CD4-positive, alpha-beta T cell treated with Interleukin-6 for 4 hours (primary cell): ENCODE measurements at places on chromosomes 16 and 17.
A peak's percentile ranks its signal among the peaks of the same experiment; 100 is the strongest.

- no peak for DNase-seq
Observed at GRCh38 chr17:1039511-1040215, 42.7 kb downstream of the TIMM22 start.

DNA sequence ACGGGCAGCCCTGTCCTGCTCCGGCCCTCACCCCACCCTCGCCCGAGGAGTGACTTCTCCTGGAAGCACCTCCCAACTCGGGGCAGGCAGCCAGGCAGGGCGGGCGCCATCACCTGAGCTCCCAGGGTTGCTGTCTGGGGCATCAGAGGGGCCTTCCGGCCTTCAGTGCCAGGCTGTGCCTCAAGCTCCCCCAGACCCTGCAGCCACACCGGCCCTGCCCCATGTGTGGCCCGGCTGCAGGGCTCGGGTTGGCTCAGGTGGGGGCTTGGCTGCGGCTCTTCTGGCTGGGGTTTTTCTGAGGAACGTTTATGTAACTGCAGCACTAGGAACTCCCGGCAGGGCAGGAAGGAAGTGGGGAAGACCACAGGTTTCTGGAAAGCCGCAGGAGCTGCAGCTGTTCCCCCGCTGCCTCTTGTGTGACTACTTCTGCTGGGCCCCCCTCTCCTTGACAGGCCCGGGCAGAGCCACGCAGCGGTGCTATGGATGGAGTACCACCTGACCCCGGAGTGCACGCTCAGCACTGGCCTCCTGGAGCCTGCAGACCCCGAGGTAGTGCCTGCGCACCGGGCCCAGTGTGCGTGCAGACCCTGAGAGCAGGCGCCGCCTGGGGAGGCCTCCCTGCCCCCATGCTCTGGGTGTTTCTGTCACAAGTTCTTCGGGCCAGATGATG lies 45.6 kb downstream of the PRMT7 start:
- DNase-seq = peak; percentile 75

DNA sequence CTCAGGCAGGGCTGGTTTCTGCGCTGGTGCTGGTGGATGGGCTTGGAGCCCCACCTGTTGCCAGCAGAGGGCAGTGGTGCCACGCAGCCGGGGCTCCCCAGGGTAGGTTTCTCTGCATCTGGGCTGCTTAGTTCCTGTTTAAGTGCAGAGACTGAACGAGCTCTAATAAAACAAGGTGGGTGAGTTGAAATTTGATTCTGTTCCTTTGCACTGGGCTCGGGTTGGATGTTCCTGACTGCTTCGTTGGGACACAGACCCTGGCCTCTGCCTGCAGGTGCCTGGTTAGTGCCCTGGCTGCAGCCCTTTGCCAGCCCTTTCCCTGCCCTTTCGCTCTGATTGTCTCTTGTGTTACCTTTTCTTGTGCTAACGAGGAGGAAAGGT lies 30.0 kb downstream of the TBCD start:
- peak; percentile 87 for DNase-seq

GRCh38 chr17:3636908-3637373 lies 381 bp downstream of the CTNS start:
- DNase-seq = no peak

DNA sequence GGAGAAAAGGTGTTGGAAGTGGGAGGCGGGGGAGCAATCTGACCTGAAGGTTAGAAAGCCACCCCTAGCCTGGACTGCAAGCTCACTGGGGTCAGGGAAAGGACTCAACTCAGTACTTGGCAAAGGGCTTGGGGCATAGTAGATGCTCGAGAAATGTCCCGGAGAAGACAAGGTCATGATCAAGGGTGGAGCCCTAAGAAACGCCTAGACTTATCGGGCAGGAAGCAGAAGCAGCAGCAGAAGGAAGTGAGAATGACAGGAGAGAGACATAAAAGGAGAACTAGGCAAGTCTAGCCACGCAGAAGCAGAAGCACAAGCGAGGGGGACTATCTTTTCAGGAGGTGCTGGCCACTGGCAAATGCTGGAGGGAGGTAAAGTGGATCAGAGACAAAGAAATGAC lies 10.2 kb downstream of the COTL1 start:
- peak; percentile 51 for DNase-seq

DNA sequence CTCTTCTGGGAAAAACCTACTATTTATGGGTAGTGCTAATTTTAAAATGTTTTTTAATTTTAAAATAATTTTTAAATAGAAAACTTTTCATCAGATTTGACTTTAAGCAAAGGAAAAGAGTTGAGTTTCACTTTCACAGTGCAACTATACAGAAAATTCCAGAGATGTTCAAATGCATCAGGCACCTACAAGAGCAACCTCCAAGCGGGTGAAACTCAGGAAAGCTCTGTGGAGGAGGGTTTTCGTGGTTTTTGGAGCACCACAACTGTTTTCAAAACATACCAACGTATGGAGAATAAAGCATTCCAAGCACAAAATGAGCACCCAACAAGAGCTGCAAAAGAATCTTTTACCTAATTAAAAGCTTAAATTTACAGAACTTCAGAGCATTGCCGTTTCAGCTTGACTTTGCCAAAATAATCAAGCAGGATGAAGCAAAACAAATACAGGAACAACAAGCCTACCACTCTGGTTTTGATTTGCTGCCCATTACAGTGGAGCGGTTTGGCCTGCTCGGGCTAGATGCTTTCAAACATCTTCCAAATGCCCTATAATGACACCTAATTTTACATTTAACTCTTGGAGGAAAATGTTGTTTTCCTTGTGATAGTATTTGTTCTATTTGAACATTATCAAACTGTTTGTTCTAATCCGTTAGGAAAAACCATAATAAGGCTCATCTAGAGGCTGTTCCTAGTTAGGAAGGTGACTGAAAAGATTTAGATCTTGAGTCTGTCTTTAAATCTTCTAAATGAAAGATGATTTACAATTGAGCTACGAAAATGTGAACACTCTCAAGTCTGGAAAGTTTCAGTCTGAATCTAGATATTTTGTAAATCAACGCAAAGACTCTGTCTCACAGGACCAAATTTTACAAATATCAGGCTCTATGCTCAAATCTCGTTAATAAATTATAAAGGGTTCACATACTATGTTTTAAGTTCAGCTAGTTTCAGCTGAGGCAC lies 34.5 kb downstream of the NACA2 start:
- DNase-seq = no peak

DNA sequence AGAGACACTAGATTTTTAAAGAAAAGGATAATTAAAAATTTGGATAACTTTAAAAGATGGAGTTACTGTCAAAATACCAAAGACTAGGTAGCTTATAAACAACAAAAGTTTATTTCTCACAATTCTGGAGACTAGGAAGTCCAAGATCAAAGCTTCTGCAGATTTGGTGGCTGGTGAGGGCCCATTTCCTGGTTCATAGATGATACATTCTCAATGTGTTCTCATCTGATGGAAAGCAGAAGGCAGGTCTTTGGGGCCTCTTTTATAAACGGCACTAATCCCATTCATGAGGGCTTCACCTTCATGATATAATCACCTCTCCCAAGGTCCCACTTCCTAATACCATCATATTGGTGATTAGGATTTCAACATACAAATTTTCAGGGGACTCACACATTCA lies 33.7 kb downstream of the NLK start:
- peak; percentile 16 for DNase-seq

DNA sequence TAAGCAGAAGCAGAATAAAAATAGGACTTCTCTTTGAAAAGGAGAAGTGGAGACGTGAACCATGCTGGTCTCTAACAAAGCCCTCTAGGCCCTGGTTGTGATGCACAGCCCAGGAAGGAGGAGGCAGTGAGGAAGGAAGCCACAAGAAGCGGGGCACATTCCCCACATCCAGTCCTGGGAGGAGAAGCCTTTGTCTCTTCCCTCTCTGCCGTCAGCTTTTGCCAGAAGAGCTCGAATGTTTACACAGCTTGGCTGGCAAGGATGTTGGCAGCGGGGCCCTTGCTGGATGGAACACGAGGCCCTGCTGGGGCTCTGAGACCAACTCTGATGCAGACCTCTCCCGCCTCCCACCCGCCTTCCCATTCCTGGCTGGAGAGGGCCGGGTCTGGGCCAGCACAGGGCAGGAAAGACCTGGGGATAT lies 91.3 kb downstream of the MAF start:
- DNase-seq = no peak

GRCh38 chr17:65323049-65323448 lies 185.9 kb downstream of the RGS9 start:
- DNase-seq = no peak

DNA sequence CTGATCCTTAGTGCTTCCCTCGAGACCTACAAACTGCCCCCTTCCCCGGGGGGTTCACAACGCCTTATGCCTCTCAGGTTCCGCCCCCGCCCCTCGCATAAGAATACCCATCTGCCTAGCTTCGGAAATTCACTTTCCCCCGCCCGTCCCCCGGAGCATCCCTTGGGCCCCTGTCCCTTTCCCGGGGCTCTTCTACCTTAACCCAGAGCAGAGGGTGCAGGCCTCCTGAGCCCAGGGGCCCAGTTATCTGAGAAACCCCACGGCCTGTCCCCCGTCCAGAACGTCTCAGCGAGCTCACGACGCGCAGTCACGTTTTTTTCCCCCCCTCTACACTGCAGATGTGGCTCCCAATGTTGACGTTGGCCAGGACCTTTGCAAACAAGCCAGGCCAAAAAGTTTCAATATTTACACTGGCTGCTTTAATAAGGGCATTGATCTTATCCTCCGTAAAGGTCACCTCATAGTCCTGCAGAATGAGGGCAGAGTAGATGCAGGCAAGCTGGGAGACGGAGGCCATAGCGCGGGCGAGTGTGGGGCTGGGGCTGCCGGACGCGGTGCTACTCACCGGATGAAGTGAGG lies 1.4 kb upstream of the NBR1 start:
- DNase-seq = no peak

DNA sequence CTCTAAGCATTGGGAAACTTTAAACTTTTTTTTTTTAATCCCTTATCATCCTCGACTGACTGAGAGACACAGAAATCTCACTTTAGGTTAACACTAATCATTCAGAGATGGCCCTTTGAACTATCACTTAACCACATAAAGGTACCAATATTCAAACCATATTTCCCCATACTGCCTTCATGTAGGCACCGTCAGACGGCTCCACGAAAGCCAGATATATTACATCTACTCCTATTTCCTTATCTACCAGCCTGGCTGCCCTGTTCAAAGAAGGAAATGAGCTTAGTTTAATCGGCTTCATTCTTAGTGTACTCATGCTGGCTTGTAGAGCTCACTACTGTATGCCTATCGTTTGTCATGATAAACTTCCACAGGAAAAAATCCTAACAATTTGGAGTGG lies 270.9 kb downstream of the CEP112 start:
- DNase-seq = no peak

DNA sequence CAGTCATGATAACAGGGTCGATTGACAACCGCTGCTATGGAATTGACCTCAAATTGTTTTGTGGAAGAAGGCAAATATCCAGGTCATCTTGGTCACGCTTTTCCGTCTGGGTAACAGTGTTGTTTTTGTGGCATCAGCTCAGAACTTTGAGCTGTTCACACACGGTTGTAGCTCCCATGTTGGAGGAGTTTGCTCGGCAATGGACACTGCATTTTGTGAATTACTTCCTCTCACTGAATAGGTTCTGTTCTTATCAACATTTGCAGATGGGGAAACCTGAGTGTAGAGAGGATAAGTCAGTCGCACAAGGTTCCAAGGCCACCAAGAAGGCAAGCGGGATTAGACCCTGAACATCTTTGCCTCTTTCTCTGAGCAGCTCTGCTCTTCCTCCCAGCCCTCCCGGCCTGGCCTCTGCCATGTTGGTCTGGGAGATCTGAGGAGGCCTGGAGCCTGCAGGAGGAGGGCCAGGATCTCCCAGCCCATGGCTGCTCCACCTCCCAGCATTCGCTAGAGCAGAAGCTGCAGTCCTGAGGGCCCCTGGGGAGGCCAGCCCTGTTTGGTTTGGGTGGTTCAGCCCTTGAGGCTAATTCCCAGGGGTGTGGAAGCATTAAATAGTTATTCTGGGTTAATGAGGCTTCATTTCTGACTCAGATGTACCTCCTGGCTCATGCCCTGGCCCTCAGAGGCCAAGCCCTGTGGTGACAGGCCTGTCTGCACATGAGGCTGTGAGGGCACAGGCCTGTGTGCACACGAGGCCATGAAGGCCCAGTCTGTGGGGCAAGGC lies 154.1 kb upstream of the PLCG2 start:
- no peak for DNase-seq

DNA sequence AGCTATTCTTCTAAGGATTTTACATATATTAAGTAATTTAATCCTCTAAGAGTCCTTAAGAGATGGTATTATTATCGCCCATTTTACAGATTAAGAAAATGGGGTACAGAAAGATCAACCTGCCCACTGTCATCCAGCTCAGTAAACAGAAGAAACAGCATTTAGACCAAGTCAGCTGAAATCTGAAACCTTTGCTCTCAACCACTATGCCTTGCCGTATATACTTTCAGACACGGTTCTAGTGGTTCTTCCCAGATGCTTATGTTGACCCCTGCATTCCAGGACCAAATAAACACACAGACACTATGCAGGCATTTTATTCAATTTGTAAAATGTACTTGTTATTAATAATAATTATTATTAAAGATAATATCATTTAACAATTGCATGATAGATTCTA lies 854.8 kb downstream of the KCNJ2 start:
- DNase-seq = no peak

- DNase-seq = no peak
Observed at GRCh38 chr17:74307984-74308773, 17.8 kb upstream of the KIF19 start.

GRCh38 chr16:84294531-84295142 lies at the start of gene WFDC1:
WFDC1 (plus strand) TSS chr16:84294878; CDS start chr16:84294972, 94 bp downstream.
- DNase-seq = no peak

DNA sequence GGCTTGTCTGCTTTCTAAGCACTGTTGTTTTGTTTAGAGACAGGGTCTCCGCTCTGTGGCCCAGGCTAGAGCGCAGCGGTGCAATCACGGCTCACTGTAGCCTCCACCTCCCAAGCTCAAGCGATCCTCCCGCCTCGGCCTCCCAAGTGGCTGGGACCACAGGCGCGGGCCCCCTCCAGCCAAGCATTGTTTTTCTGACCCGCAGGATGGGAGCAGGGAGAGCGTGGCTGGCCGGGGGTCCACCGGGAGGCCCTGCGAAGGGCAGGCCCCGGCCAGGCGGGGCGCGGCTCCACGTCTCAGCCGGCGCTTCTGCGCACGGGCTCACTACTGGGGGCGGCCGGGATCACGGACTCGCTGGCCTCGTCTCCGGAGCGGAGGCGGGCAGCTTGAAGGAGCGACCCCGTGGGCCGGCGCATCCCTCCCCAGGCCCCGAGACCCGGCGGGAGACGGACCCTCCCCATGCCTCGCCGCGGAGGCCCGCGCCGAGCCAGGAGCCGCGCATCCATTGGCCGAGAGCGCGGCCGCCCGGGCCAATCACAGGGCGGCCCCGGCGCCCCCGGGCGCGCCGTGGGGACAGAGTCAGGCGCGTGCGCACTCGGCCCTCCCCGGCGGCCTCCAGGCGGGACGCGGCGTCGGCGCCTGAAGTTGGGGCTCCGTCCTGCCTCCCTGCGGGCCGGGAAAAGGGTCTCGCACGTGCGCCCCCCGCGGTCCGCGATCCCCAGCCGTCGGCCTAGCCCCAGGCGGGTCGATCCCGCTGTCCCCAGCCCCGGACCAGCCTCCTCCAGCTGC lies 24.9 kb downstream of the ACTG1 start:
- peak; percentile 88 for DNase-seq
